ENCODE measurements at places on chromosomes 2 and 18. TPM values are rescaled to one million over a fixed set of nuclear protein-coding genes. Genes with fewer than 3 reads are reported as not detected.

Gene SP140
- 0.80 TPM for total RNA-seq

Gene LHCGR
- not detected for total RNA-seq

Gene LOXHD1
- total RNA-seq = not detected

Gene RAB6C
- not detected for total RNA-seq
